ENCODE measurements at places on chromosomes 7 and 10.

- DNase-seq: no peak
Observed at GRCh38 chr10:62000726-62001125, 99.2 kb downstream of the ARID5B start.

- no peak for DNase-seq
Observed at GRCh38 chr7:121020989-121021969, 32.8 kb downstream of the CPED1 start.

DNA sequence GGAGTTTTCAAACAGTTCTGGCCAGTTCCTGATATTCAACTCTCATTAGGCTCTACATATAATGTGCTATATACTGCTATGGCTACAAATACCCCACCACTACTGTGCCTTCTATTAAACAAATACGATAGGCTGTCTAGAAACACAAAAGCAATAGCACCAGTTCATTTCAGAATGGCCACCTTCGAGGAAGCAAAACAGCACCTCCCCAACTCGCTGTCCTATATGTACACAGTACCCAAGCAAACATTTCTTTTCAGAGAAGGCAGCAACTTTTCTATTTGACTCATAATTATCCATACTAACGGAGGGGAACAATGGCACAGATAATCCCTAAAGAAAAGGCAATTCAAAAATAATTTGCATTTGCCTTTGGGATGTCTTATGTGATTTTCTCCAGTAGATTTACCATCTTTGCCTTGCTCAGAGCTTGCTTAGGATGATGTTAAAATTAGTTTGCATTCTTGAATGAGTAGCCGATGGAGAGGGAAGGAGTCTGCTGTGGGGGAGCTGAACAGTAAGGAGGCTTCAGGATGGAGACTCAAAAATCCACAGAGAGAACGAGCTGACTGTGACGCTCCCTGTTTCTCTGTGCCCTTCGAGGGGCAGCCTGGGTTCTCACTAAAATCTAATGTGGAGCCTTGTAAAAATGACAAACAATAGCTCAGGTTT lies 218.7 kb downstream of the FANK1 start:
- DNase-seq: no peak

GRCh38 chr7:157168571-157168970 lies 29.8 kb downstream of the UBE3C start:
- DNase-seq: no peak

DNA sequence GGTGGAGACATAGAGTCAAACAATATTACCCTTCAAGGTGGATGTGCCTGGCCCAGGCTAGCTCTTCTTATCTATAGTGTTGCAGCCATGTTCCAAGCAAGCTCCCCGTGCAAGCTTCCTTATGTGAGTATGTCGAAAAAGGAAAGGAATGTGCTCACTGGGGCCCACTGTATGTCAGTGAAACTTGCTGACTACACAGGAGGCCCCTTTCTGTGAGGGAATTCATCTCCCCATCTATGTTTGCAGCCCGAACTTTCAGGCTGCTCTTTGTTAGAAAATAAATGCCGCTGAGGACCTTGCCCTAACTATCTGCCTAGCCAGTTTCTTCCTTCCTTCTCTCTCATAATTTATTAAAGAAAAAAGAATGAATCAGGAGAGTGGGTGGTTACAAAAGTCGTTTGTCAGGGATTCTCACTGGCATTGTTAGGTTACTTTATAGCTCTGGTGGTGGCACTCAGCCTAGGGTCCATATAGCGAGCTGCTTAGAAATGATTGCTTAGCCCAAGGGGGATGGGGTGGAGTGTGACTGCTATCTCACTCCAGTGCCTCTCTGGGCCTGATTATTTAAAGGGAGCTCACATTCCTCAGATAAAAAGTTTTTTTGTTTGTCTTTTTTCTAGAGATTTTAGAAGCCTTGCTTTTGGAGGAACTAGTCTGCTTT lies 302.1 kb downstream of the ABCA13 start:
- DNase-seq: no peak

Data from ELF-1 (cell line).